ENCODE measurements at places on chromosomes 5 and 9.

DNA sequence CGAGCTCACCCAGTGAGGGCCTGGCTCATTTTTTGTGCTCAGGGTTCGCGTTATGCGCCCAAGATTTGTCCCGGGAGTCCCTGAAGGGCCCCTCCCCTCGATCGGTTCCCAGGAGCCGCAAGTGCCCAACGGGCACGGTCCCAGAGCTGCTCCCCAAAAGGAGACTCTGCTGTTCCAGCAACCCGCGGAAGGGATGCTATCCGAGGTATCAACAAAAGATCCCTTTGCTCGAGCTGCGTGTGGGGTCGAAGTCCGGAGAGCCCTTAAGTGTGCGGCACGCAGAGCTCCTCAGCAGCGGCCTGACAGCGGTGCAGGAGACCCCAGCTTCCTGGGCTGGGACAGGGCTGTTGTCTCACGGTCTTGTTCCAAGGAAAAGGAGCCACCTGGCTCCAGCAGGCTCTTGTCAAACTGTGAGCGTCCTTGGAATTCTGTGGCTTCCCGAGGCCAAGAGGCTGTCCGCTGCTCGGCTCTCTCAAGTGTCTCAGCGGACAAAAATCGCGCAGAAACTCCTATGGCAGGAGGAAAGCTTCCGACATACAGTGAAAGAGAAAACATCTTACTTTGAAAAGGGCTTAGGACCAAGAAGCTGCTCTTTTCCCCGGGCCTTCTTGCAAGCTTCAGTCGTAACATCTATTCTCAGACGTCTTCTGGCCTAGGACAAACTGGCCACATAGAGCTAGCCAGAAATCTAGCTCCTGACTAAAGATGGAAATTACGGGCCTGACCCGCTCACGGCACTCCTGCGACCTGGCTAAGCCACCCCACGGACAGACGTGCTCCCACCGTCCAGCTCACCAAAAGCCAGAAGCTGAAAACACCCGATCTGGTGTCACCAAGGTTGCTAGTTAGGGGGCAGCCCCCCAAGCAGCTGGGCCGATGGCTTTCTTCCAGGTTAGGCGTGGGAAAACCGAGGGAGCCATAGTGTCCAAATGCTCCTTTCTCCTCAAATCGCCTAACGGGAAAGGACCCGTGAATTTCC, 2.6 kb upstream of the FOXB2 start:
- DNase-seq, result no peak

GRCh38 chr5:21810737-21811316, 1042.3 kb downstream of the CDH12 start:
- peak; percentile 52 for DNase-seq

DNA sequence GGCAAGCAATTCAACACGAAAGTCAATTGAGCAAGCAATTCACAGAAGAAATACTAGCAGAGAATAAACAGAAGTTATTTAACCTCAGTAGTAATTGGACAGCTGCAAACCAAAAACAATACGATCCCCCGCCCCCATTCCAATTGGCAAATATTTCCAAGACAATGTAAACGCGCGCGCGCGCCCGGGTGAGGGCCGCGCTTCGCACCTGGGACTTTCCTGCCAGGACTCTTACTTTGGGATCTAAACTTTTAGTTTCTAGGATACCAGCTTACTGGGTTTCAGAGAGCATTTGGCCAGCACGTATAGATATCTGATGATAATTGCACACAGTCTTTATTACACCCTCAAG, 8.6 kb downstream of the RUFY1 start:
- no peak for DNase-seq

GRCh38 chr9:136793086-136793946, 2.2 kb downstream of the TMEM141 start:
- DNase-seq, result no peak

GRCh38 chr9:130555968-130556367, 23.4 kb upstream of the FUBP3 start:
- peak; percentile 72 for DNase-seq

GRCh38 chr5:76462097-76462667, 59.1 kb downstream of the IQGAP2 start:
- no peak for DNase-seq

GRCh38 chr9:122221183-122221811, 7.5 kb downstream of the LHX6 start:
- no peak for DNase-seq

- peak; percentile 98 for DNase-seq
These were observed 14.7 kb downstream of the RFK start for GRCh38 chr9:76379494-76379893.

DNA sequence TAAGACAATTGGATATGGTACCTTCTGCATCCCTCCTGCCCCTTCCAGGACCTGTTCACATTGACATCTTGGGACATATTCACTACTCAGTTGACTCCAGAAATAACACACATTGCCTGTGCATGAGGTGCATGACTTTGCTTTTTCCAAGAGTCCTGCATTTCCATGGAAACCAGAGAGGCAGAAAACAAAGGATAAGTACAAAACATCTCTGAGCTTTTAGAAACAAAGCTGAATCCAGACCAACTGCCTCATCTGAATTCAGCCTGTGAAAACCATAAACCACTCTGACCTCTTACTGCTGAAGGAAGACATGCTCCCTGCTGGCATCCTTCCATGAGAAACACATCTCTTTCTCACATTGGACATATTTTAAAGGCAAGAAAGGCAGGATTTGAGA, 695.1 kb downstream of the TAF11L14 start:
- no peak for DNase-seq

DNA sequence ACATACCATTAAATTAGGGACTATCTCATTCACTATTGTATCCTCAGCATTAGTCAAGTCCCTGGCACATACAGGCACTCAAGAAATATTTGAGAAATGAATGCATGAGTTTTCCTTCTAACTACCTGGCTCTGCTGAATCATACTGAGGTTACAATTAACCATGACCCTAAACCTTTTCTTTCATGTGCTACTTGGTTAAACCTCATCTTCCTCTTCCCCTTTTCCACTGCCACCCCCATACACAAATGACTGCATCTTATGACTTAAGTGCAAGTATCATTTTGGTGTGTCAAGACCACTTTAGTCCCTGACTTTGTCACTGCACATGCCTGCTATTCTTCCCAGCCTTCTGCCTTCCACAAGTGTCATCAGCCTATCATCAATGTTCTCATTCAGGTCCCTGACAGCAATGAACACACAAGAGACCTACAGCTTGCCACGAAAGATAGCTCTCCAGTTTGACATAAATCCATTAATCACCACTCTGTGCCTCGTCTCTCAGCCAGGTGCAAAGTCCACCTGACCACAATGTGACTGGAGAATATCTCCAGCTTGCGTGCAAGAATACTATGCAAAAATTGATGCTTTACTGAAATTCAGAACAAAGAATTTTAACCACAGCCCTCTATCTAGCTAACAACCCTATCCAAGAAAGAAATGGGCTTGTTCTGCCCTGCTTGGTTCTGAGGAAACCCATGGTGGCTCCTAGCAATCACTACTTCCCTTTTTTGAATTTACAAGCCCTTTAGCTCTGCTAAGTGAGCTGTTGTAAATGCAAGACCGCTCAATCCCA, 74.5 kb downstream of the MAPKAP1 start:
- DNase-seq, result peak; percentile 88

- DNase-seq, result peak; percentile 25
These were observed 1056.8 kb downstream of the MAT2B start for GRCh38 chr5:164561933-164562872.

GRCh38 chr5:3110371-3110770, 358.9 kb upstream of the IRX2 start:
- no peak for DNase-seq

DNA sequence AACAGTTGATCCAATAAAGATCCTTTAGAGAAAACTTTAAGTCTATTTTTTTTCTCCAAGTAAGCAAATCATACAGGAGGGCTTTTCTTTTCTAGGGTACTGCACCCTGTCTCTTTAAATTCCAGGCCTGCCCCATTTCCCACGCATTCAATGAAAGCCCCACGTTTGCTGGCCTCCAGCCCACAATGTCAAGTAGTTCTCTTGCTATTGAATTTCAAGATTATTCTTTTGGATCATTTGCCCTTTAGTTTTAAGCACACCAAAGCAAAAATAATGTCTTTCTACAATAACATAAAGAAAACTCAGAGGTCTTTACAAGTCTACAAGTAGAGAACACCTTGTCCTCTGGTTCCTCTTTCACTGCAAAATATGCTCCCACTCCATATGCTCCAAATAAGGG, 15.6 kb downstream of the MLLT3 start:
- DNase-seq, result no peak

DNA sequence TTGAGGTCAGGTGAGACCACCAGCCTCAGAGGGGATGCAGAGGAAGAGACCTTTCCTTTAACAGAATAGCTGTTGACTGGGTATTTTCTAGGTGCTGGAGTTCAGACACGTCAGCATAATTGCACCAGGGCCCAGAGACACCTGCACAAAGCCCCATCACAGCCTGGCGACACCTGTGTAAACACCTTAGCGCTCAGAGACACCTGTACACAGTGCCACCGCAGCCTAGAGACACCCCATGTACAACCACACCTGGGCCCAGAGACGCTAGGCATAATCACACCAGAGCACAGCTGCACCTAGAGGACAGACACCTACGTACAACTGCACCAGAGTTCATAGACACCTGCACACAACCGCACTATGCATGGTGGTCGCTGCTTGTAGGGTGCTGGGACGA, 1.0 kb downstream of the TRIP13 start:
- no peak for DNase-seq

GRCh38 chr9:120710110-120710981, 3.9 kb downstream of the MEGF9 start:
- DNase-seq, result no peak

DNA sequence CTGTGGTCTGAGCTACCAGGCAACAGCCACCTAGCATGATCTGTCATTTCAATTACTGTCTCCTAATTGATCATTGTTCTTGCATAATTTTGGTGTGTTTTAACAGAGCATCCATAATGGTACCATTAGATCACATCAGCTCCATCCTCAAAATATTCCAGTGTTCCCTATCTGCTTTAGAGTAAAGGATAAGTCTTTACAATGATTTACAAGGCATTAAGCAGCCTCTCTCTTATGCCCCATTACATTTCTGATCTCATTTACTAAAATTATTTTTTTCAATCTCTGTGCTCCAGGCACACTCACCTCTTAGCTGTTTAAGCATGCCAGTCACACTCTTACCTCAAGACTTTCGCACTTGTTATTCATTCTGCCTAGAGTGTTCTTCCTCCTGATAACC, 389.9 kb upstream of the PTPRD start:
- DNase-seq, result no peak

- no peak for DNase-seq
These were observed 79.8 kb upstream of the SLCO4C1 start for GRCh38 chr5:102375876-102376275.

GRCh38 chr5:180607861-180608571, 16.7 kb upstream of the SCGB3A1 start:
- DNase-seq, result no peak

DNA sequence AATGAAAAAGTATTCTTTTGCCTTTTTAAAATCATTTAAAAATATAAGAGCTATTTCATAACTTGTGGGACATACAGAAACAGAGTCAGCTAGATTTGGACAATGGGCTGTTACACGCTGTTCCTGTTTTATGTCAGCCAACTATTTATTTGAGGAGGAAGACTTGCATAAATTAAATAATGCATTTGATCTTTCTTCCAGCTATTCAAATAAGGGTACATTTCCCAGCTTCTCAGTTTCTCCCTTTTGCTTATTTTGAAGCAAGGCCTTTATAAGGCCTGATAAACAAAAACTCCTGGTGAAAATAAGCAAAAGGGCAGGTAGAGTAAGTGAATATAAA, 6.5 kb downstream of the STOM start:
- DNase-seq, result no peak

- no peak for DNase-seq
These were observed 37.2 kb upstream of the ICE1 start for GRCh38 chr5:5385331-5385662.

DNA sequence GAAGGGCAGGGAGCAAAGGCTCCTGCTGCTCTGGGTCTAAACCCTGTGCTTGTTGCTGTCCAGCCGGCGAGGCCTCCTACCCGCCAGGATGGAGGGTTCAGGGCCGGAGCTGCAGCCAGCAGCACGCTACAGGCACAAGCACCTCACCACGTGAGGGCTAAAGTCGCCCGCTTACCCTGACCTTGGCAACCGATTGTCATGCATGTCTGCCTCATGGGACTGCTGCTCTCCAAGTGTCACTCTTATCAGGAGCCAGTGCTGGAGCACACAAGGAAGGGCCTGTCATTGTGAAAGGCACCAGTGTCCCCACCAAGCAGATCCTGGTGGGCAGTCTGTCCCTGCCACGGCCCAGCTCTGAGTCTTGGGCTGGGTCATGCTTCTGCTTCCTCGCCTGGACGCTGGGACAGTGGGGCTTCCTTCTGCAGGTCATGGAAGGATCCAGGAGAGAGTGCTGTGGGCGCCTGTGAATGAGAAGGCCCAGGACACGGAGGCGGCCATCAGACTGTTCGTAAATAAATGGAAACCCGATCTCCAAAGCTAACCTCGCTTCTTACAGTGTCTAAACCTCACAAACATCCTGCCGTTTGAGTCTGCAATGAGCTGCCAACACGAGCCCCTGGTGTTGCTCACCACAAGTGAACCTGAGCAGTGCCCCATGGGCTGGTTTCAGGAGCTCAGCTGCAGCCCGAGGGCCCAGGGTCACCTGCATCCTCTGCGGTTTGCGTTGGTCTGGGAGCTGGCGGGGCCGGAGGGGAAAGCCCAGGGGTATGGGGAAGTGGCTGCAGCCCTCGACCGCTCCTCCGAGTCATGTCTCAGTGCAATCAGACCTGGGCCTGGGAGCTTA, 58.2 kb upstream of the RXRA start:
- DNase-seq, result no peak

- DNase-seq, result no peak
These were observed 12.4 kb downstream of the CEL start for GRCh38 chr9:133074111-133074651.

DNA sequence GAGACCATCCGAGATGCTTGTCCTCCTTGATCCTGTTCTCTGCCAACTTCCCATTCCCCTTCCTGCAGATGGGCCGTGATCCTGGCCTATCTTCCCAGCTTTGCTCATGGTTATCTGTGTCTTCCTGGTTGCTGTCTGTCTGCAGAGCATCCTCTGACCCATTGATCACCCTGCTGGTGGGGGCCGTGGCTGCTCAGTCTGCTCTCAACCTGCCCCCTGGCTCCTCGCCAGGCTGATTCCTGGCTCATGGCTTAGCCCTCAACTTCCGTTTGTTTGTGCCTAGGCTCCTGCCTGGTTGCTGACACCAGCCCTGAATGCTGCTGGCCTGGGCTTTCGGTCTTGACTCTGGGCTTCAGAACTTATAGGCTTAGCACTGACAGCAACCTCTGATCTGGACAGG, 67.1 kb upstream of the SMIM15 start:
- peak; percentile 10 for DNase-seq

- no peak for DNase-seq
These were observed 261.5 kb upstream of the KLF9 start for GRCh38 chr9:70675868-70676370.

GRCh38 chr5:103224118-103224893, 34.3 kb upstream of the MACIR start:
- DNase-seq, result peak; percentile 68

- no peak for DNase-seq
These were observed 116.2 kb downstream of the DIRAS2 start for GRCh38 chr9:90526386-90526785.

DNA sequence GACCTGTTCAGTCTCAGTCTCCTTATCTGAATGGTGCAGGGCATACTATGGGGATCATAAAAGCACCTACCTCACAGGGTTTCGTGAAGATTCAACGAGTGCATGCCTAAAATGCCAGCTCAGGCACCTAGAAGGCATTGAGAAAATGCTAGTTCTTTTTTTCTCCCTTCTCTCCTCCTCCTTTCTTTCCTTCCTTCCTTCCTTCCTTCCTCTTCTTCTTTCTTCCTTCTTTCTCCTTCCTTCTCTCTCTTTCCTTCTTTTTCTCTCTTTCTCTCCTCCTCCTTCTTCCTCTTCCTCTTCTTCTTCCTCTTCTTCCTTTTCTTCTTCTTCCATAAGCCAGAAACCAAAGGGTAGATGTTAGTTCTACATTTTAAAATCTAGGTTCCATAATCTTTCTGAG, 12.3 kb upstream of the RAB14 start:
- no peak for DNase-seq
